Activated naive CD4-positive, alpha-beta T cell (primary cell): ENCODE measurements at places on chromosomes 1 and 21.
A peak's percentile ranks its signal among the peaks of the same experiment; 100 is the strongest.

DNA sequence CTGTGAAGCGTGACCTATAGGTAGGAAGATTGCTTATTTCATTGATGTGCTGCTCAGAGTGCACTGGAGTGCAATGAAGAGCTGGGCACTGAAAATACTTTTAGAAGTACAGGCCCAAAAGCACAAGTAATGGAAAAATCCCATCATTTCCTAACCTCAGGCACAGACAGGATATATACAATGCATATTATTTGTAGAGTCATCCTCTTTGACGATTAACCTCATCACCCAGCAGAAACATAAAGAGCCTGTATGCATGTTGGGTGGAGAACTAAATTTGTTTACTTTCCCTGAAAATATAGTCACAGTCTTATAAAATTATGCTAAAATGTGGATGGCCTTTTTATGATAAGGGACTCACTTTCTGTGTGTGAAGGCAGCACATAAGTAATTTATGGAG lies 98.1 kb downstream of the TNNI3K start:
- no peak for DNase-seq

DNA sequence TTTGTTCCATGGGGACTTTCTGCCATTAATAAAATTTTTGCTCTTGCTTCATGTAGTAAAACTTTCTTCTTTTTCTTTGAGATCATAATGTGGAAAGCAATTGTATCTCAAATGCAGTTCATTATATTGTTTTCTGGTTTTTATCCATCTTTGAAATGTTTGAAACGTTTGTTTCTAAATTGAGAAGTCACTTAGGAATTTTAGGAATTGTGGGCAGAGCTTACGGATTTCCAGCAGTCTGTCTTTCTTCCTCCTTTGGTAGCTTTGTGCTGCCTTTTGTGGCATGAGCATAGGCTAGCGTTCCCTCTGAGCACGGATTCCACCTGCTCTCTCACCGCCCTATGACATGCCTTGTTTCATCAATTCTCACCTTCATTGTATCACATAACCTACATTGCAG lies 2.9 kb upstream of the ST6GALNAC5 start:
- DNase-seq, result no peak

DNA sequence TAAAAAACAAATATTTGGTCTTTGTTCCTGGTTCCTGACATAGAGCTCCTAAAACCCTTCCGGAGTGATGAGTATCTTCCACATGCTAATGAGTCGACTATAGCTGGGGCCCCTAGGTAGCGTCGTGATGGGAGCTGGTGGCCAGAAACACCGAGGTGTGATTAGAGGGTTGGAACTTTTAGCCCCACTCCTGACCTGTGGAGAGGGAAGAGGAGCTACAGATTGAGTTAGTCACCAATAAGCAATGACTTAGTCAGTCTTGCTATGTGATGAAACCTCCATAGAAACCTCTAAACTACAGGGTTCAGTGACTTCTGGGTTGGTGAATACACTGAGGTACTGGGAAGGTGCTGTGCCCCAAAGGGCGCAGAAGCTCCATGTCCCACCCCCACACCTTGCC lies 30.1 kb upstream of the PLD5 start:
- no peak for DNase-seq

- DNase-seq, result no peak
Measured at GRCh38 chr1:240086726-240087125, 5.0 kb upstream of the FMN2 start.

DNA sequence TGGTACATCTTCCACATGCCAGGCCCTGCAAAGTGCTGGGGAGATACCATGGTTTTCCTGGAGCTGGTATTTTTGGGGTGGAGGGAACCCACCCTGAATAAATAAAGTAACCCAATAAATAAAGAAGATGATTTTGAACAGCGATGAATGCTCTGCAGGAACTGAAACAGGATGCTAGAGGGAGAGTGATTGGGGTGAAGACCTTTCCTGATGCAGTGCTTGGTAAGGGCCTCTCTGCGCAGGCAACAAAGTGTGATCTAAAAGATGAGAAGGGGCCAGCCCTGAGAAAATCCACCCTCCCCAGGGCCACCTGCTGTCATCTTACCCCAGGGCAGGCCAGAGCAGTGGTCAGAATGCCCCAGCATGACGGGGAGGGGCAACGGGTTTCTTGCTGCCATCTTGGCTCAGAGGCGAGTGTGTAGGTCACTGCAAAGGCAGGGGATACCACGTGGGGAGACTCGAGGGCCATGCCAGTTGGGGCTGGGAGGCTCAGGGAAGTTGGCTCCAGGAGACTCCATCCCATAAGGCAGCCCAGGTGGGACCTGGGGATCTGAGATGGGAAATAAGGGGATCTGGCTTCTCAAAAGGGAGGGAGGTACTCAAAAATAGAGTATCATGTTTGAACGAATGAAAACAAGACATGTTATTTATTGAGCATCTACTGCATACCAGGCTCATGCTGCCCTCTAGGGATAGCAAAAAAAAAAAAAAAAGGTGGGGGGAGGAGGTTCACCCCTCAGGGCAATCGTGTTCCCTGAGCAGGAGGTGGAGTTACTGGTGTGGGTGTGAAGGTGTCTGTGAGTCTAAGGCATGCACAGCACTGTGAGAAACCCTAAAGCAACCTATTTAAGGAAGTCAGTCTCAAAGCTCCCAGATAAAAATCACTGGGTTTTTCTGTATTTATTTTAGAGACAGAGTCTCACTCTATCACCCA lies 2.8 kb downstream of the SRARP start:
- no peak for DNase-seq

GRCh38 chr1:119885903-119886783 lies 10.2 kb downstream of the ADAM30 start:
- peak; percentile 1 for DNase-seq

GRCh38 chr1:112694363-112694929 lies 12.5 kb downstream of the RHOC start:
- DNase-seq, result no peak

DNA sequence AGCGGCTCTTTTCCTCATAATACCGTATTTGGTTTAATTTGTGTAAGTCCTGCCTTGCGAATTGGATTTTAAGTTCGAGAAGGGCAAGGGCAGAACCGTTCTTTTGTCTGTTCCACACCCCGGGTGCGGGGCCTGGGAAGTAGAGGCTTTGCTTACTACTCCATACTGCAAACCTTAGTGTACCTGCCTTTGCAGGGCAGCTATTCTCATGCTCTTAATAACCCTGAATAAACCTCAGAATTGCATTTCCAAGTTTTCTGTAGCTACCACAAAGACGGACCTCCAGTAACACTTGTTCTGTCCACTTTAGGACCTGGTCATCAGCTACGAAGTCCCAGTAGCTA lies 657 bp upstream of the HNRNPU start:
- DNase-seq, result peak; percentile 39

- DNase-seq, result no peak
Measured at GRCh38 chr1:202126426-202126825, 3.7 kb downstream of the GPR37L1 start.

GRCh38 chr1:217009376-217009775 lies 286.1 kb upstream of the ESRRG start:
- no peak for DNase-seq

DNA sequence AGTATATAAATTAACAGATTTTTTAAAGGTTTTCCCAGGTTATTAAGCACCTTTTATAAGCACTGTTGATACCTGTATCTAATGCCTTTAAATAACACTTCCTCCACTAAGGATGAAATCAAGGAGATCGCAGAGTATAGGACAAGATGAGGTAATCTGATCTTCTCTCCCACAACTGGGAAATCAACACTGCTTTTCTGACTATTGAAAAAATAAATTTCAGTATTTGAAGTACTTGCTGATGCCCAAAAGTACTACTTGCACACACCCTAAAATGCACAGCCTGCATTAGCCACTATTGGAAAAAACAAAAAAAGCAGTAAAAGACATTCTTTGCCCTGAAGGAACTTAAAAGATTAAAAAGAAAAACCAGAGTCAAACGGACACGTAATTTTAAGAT lies 48.6 kb downstream of the PUM1 start:
- DNase-seq, result no peak

- DNase-seq, result no peak
Measured at GRCh38 chr1:43932786-43933385, 715 bp upstream of the ARTN start.

- no peak for DNase-seq
Measured at GRCh38 chr1:116064616-116065015, 46.6 kb upstream of the MAB21L3 start.

DNA sequence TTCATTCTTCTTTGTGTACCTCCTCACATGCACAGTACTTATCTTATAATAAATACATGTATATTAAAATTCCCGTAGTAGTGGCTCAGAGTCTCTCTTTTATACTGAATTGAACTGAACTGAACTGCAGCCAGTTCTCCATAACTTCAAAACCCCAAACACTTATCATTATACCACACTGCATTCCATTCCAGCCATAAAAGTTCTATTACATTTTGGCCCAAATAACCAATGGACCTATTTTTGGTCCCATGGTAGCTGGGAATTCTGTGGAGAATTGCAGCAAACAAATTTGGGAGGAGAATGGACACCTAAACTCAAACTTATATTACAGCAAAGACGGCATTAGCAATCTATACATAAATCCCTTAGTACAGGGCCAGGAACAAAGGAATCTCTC lies 86.6 kb upstream of the C1orf87 start:
- no peak for DNase-seq

DNA sequence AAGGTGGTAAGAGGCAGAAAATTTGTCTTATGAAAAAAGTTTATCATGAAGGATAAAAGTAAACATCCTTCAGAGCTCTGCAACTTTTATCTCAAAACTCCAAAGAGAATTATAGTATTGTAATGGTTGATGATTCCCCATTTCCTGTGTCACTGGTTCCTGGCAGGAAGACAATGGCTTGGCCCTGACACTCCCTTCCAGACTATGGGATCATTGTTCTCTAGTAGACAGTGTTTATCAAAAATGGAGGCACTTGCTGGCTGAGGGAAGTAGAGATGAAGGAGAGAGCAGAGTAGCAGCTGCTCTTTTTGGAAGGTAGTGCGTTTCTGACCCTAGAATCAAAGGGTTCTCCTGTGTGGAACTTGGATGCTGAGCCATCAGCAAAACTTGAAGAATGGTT lies 145.9 kb upstream of the ATP1B1 start:
- DNase-seq, result no peak

DNA sequence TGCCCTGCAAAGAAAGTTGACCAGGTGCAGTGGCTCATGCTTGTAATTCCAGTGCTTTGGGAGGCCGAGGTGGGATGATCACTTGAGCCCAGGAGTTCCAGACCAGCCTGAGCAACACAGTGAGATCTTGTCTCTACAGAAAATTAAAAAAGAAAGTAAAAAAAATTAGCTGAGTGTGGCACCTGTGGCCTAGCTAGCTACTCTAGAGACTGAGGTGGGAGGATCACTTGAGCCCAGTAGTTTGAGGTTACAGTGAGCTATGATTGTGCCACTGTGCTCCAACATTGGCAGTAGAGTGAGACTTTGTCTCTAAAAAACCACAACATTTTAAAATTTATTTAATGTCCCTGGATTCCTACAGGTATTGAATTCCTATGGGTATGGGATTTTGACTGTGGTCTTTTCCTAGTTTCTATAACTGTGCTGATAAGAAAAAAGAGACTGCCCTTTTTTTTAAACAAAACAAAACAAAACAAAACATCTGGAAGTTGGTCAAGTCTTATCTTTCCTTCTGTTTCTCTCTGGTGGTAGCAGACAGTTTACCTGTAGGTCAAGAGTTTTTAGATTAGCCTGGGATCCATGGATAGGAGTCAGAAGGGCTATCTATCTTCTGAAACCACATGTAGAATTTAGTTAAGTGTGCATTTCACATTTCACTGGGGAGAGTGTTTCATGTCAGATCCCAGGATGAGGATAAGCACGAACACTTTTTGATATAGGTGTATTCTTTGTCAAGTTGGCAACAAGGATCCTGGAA lies 18.8 kb downstream of the UCK2 start:
- DNase-seq, result no peak

- DNase-seq, result no peak
Measured at GRCh38 chr1:220067269-220068204, 21.2 kb upstream of the EPRS1 start.

DNA sequence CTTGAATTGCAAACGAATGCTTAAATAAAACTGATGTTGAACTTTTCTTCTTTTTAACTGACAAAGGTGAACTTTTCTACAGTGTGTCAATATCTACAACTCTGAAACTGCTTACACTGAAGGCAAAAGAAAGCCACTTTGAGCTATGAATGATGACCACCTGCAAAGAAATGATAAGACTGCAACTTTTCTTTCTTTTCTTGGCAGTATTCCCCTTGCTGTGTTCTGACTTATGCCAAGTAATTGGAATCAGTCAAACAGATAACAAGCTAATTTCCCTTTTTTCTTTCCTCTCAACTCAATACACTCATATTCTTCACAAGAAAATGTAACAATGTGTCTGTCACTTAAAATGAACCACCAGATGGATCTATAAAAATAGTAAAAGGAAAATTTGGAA lies 588.1 kb upstream of the BRINP3 start:
- no peak for DNase-seq

GRCh38 chr1:17292299-17293160 lies 15.5 kb upstream of the PADI4 start:
- no peak for DNase-seq

- DNase-seq, result no peak
Measured at GRCh38 chr1:85375493-85375892, 89.5 kb downstream of the DDAH1 start.

DNA sequence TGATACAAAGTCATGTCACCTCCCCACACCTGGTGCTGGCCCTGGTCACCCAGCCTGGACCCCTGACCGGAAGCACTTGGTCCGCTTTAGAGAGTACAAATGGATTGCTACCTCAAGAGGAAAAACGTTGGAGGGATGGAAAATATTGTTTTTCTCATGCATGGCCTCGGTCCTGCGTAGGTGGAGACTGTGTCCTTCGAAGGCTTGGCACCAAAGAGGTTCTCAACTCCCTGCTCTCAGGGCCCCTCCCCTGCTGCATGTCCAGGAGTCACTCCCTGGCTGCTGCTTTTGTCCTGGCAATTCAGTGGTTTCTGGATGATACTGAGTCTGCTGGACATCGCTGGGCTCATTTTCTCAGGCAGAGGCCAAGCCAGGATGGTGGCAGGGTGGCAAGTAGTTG lies 529.8 kb downstream of the KIF26B start:
- DNase-seq, result no peak

GRCh38 chr1:181821701-181822100 lies 239.8 kb downstream of the ZNF648 start:
- no peak for DNase-seq

GRCh38 chr1:25516686-25517085 lies 26.7 kb upstream of the LDLRAP1 start:
- no peak for DNase-seq
